ENCODE measurements at places on chromosomes 12 and 14. TPM values are rescaled to one million over a fixed set of nuclear protein-coding genes. Genes with fewer than 3 reads are reported as not detected.

- no peak for DNase-seq
- no peaks in the 10 kb centered on the region for H3K4me1 ChIP-seq
- H3K4me3 ChIP-seq = no peak overlapping the region
- no peaks in the 10 kb centered on the region for H3K36me3 ChIP-seq
- no peak overlapping the region for H3K27ac ChIP-seq
- H3K27me3 ChIP-seq = no peaks in the 10 kb centered on the region
Measured at GRCh38 chr12:131593406-131593805, 117.5 kb upstream of the SFSWAP start.

DNA sequence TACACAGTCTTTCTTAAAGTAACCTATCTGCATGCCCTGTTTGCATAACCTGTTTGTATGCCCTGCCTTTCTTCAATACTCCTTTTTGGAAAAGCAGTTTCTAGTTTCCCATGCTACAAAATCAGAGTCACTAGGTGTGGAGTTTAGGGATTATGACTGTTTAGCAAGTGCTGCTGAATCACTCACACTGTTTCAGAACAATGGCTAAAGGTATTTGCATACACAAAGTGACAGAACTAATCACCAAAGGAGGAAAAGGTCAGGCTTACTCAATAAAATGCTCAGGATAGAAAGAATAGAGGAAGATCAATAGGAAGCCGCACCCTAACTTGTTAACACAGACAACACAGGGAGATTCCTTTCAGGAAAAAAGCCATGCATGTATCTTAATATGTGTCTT, 19.4 kb downstream of the EGLN3 start:
- H3K4me3 ChIP-seq = no peak overlapping the region
- peaks cover 8% of the 10 kb centered on the region for H3K4me1 ChIP-seq

DNA sequence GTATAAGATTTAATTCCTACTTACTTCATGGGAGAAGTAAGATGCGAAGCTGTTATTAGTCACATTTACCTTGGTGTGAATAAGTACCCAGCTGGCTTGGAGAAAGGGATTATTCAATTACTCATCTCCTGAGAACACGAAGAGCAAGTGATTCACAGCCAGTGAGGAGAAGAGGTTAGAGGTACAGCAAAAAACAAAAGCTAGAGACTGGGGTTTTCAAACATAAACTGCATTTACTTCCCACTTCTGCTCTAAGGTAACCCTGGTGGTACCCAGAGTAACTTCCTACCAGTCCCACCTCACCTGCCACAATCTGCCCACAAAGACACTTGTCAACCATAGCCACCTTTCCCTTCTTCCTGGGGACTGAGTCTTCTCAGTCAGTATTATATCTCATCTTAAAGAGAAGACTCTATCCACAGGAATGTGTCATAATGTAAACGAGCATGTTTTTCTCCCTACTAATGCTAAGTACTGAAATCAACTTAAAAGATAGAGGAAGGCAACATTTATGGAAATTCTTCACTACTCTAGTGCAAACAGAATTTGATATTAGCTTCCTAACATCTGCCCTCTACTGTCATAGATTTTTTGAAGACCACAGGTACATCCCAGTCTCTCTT, 6.0 kb upstream of the IL22 start:
- no peak for DNase-seq
- H3K4me1 ChIP-seq = no peaks in the 10 kb centered on the region
- no peaks in the 10 kb centered on the region for H3K36me3 ChIP-seq
- no peaks in the 10 kb centered on the region for H3K27me3 ChIP-seq
- no peak overlapping the region for H3K27ac ChIP-seq

DNA sequence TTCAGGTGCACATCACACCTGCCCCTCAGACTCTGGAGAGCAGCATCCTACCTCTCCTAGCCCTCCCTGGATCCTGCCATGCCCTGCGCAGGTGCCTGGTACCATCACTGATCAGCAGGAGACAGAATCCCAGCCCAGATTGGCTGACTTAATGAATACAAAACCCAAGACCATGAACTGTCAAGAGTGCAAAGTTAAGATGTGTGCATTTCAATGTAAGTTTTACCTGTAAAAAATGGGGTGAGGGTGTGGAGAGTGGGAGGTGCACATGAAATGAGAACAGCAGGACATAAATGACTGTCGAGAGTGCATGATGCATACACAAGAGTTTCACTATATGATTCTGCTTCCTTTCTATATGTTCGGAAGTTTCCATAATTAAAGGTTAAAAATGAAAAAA, 57.9 kb upstream of the GPR68 start:
- H3K27me3 ChIP-seq = no peaks in the 10 kb centered on the region
- no peak overlapping the region for H3K27ac ChIP-seq
- peaks cover 43% of the 10 kb centered on the region for H3K36me3 ChIP-seq

DNA sequence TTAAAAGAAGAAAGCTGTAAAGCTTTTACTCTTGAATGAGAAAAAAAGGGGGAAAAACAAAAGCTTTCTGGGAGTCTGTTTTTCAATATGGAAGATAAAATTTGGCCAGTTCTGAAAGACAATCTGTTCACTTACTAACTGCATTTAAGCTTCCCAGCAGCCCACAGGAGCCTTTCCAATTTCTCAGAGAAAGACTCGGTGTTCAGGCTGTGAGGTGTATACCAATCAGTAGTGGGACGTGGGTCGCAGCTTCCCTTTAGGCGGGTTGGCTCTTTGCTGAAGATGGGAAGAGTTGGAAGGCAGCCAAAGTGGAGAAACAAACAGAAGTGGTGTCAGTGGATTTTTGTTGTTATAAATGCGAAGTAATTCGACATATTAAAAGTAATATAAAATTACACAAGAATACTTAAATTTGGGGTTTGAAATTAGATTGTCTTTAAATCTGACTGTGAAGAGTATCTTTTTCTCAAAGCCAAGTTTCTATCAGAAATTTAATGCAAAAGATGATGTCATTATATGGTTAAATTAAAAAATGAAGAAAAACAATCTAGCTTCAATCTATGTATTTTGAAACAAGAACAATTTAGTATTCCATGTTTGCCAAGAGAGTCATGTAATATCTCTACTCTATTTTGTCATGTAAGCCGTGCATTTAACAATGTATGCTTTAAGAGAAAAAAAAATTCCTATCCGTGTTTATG, 590.2 kb upstream of the ATXN7L3B start:
- H3K4me1 ChIP-seq = peaks cover 8% of the 10 kb centered on the region
- no peak overlapping the region for H3K27ac ChIP-seq
- H3K36me3 ChIP-seq = no peaks in the 10 kb centered on the region
- no peaks in the 10 kb centered on the region for H3K27me3 ChIP-seq
- no peak for DNase-seq

GRCh38 chr14:100403802-100404365, 80.7 kb downstream of the SLC25A47 start:
- no peak for DNase-seq
- no peaks in the 10 kb centered on the region for H3K36me3 ChIP-seq
- H3K27me3 ChIP-seq = no peaks in the 10 kb centered on the region
- no peaks in the 10 kb centered on the region for H3K4me1 ChIP-seq

DNA sequence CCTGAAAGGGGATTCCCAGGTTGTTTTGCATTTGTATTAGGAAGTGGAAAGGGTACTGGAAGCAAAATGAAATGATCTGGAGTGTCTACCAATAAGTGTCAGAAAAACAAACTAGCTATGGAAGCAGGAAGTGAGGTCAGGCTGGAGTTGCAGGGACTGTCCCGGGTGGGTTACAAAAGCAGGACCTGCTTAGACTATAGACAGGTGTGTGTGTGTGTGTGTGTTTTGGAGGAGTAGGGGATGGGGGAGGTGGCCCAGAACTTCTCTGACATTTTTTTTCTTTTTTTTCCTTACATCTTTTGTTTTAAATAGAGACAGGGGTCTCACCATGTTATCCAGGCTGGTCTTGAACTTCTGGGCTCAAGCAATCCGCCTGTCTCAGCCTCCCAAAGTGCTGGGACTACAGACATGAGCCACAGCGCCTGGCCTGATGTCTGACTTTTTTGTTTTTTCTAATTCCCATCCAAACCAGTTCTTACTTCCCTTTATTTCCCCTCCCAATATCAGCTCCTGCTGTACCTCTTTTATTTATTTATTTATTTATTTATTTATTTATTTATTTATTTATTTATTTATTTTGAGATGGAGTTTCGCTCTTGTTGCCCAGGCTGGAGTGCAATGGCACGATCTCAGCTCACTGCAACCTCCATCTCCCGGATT, 512 bp upstream of the RND1 start:
- H3K4me3 ChIP-seq = peak overlapping the region; percentile 87
- no peak overlapping the region for H3K27ac ChIP-seq
- no peaks in the 10 kb centered on the region for H3K27me3 ChIP-seq
- no peaks in the 10 kb centered on the region for H3K36me3 ChIP-seq
- no peak for DNase-seq
- peaks cover 2% of the 10 kb centered on the region for H3K4me1 ChIP-seq

DNA sequence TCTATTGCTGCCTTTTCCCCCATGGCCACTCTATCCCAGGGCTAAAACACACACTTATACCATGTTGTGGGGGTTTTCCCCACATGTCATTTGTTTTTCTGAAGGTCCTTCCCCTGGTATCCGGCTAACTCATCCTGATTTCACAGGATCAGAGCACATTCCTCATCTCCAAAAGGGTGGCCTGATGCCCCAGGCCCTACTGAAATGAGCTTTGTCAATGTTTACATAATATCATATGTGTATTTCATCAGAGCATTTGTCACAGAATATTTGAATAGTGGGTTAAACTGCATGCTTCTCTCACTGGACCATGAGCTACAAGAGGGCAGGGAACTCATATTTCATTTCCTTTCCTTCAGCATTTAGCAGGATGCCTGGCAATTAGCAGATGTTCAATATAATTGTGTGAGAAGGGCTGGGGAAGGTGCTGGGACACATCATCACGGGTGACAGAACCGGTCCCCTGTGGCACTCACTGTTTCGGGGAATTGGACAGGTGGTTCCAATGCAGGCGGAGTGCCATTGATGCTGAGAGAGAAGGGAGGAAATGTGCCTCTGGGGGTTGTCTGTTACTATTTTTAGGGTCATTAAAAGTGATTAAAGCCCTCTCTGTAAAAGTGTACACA, 26.8 kb downstream of the EMP1 start:
- H3K27ac ChIP-seq = no peak overlapping the region
- H3K4me3 ChIP-seq = no peak overlapping the region
- no peaks in the 10 kb centered on the region for H3K27me3 ChIP-seq
- H3K36me3 ChIP-seq = no peaks in the 10 kb centered on the region
- DNase-seq = peak; percentile 14
- H3K4me1 ChIP-seq = peaks cover 2% of the 10 kb centered on the region

DNA sequence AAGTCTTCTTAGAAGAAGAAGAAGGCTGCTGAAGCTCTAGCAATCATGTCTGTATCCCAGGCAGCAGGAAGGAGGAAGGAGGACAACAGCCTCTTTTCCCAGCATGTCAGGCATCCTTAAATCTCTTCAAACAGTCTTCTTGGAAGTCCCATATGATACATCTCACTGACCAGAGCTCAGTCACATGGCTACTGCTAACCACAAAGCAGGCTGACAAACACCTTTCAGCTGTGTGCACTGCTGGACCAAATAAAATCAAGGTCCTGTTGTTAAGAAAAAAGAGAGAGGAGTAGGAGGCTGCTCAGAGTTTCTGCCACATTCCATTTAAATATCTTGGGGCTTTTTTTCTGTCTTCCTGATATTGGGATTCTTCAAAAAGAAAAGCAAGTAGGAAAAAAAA, 203.4 kb upstream of the PELI2 start:
- no peak overlapping the region for H3K4me3 ChIP-seq
- no peaks in the 10 kb centered on the region for H3K4me1 ChIP-seq
- no peaks in the 10 kb centered on the region for H3K36me3 ChIP-seq
- H3K27ac ChIP-seq = no peak overlapping the region
- no peak for DNase-seq

DNA sequence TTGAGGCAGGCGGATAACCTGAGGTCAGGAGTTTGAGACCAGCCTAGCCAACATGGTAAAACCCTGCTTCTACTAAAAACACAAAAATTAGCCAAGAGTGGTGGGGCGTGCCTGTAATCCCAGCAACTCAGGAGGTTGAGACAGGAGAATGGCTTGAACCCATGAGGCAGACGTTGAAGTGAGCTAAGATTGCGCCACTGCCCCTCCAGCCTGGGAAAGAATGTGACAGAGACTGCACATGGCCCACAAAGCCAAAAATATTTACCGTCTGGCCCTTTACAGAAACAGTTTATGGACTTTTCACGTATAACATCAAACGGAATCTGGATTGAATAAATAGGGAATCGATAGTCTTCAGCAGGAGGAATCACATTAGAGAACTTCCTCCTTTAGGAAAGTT, 3.5 kb downstream of the RSRC2 start:
- H3K27me3 ChIP-seq = no peaks in the 10 kb centered on the region
- peak overlapping the region; percentile 89 for H3K4me3 ChIP-seq
- peak; percentile 61 for DNase-seq
- H3K27ac ChIP-seq = no peak overlapping the region

GRCh38 chr12:2482938-2483660, 311.7 kb upstream of the FKBP4 start:
- no peak overlapping the region for H3K4me3 ChIP-seq
- no peak overlapping the region for H3K27ac ChIP-seq
- no peak for DNase-seq
- H3K4me1 ChIP-seq = peaks cover 4% of the 10 kb centered on the region
- no peaks in the 10 kb centered on the region for H3K27me3 ChIP-seq

DNA sequence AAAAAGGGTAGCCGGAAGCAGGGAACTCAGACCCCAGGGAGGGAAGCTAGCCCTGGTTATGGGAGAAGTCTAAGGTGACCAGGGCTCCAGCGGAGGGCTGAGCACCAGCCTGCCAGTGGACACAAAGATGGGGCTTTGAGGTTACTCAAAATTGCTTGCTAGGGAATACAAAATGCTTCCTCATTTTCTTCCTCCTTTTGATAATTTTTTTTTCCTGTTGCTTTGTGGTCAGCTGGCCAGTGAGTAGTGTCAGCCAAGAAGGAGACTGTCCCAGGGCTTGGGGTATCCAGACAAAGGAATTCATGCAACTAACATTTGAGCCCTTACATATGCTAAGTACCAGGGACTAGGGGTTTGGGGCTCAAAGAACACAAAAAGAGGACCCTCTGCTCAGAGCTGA, 206.2 kb downstream of the PPM1H start:
- DNase-seq = no peak
- no peaks in the 10 kb centered on the region for H3K36me3 ChIP-seq
- H3K4me1 ChIP-seq = peaks cover 9% of the 10 kb centered on the region
- H3K27ac ChIP-seq = no peak overlapping the region
- no peaks in the 10 kb centered on the region for H3K27me3 ChIP-seq
- no peak overlapping the region for H3K4me3 ChIP-seq

CISTR gene
- not detected for total RNA-seq

LGR5 gene
- total RNA-seq = 43.4 TPM

KLHDC2 gene
- 56.1 TPM for total RNA-seq

GLT8D2 gene
- total RNA-seq = 0.90 TPM

FGF23 gene
- total RNA-seq = 0.32 TPM

SLC6A12 gene
- total RNA-seq = 0.90 TPM

FAIM2 gene
- not detected for total RNA-seq

Data from endodermal cell (in vitro differentiated cells).